ENCODE measurements at places on chromosomes 13 and 19.
A peak's percentile ranks its signal among the peaks of the same experiment; 100 is the strongest.

DNA sequence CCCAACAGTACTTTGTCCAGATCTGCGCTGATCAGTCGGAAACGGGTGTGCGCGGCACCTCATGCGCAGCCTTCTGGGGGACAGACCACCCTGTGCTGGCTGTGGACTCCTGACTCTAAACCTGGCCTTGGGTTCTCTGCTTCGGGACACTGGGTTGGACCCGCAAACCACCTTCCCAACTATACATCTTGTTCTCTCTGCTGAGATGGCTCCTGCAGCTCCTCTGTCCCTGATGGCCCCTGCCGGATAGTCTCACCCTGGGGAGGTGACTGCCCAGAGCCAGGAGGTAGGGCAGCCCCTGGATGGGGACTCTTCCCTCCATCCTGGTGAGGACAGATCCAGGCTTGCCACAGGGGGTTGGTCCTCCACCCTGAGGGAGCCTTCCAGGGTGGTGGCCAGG lies 23.3 kb downstream of the RFX1 start:
- no peak for DNase-seq

GRCh38 chr13:114167426-114167825 lies 11.6 kb upstream of the CFAP97D2 start:
- DNase-seq: no peak

GRCh38 chr19:36986601-36987000 lies 70.5 kb downstream of the ZNF568 start:
- DNase-seq: no peak

- DNase-seq: peak; percentile 96
These were observed 1.7 kb upstream of the PPP1R37 start for GRCh38 chr19:45091031-45091923.

DNA sequence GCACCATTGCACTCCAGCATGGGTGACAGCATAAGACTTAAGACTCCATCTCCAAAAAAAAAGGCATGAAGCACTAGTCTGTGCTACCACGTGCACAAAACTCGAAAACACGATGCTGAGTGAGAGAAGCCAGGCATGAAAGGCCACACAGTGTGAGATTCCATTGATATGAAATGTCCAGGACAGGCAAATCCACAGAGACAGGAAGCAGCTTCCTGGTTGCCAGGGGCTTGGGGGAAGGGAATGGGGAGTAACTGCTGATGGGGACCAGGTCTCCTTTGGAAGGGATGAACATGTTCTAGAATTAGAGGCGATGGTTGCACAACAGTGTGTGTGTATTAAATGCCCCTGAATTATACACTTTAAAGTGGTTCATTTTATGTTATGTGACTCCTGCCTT lies 15.9 kb upstream of the JUND start:
- DNase-seq: no peak

GRCh38 chr13:36925603-36926002 lies 5.6 kb upstream of the SMAD9 start:
- no peak for DNase-seq

Measured in effector CD8-positive, alpha-beta T cell (primary cell).